ENCODE measurements at places on chromosomes 11 and 22.

GRCh38 chr11:64227405-64227956, 1.4 kb downstream of the NUDT22 start:
- no peak for DNase-seq

DNA sequence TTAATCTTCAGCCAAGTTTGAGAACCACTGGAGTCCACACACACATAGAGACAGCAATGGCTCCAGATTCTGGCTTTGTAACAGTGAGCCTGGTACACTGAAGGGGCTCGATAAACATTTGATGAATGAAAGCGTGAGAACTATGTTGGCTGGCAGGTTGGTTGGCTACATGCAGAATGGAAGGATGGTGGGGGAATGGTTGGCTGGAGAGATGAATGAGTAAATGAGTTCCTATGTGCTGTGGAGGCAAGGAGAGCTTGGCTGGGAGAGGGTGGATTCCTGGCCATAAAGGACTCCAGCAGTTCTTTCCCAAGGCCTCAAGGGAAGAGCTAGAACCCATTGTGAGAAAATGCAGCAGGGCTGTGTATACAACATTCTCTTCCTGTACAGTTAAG, 168.0 kb upstream of the NECTIN1 start:
- DNase-seq = no peak

DNA sequence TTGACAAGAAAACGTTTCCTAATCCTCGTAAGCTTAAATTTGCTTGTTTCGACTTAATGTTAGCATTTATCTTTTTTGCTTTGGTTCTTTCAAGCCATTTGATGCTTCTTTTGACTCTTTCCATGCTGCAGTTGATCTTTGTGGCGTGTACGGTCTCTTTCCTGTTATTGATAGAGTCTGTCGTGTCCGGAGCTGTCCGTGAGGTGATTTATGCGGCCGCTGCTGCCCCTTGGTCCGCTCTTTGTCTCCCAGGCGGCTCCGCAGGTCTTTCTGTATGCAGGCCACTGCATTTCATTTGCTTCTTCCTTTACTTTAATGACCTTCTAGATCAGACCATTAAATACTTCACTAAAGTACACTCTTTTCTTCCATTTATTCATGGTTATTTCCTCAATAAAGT, 50.3 kb downstream of the TBC1D22A start:
- DNase-seq = peak; percentile 9

- DNase-seq = no peak
These were observed 1.6 kb downstream of the TMEM135 start for GRCh38 chr11:87039371-87039770.

DNA sequence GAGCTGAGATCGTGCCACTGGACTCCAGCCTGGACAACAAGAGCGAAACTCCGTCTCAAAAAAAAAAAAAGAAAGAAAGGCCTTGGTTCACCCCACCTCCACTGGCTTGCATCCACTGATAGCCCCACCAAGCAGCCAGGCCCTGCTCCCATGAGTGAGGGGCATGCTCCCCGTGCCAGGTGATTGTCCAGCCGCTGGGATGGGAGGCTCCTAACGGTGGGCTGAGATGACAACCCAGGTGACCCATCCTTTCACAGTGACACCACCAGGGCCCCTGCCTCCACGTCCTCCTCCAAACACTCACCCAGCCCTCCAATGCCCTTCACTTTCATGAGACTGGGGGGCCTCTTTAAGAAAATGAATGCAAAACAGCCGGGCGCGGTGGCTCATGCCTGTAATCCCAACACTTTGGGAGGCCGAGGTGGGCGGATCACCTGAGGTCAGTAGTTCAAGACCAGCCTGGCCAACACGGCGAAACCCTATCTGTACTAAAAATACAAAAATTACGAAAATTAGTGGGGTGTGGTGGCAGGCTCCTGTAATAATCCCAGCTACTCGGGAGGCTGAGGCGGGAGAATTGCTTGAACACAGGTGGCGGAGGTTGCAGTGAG, 8.6 kb upstream of the DERL3 start:
- no peak for DNase-seq

DNA sequence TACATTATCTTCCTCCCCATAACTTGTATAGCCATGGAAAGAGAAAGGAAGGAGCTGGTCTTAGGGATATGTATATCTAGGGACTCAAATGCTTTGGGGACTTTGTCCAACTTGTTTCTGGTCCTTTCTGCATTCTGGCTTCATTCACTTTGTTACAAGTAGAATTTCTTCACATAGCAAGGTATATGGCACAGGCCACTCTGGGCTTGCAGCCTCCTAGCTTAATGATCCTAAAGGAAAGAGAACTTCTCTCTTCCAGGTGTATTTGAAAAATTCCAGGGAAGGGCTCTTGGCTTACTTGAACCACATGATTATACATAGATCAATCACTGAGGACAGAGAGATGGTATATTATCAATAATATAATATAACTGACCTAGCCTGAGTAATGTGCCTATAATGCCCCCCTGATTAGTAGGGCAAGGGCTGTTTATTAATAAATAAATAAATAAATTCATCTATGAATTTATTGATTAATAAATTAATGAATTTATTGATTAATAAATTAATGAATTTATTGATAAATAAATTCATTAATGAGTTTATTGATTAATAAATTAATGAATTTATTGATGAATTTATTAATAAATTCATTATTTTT, 48.2 kb upstream of the CEP295 start:
- DNase-seq = no peak

- no peak for DNase-seq
These were observed 12.9 kb upstream of the KCNJ11 start for GRCh38 chr11:17401316-17401715.

DNA sequence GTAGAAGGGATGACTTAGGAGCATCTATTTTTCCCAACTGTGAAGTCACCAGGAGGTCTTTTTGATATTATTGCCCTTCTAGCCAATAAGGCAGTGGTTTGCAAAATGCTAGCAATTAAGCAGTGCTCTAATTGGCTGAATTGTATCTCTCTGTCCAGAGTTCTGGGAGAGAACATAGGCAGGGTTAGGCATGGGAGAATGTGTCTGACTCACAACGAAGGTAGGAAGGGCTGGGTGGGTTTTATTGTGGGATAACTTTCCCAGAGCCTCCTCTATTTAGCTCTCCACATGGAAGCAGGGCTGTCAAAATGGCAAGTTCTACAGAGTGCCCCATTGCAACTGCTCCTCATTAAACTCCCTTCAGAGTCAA, 415.9 kb upstream of the CADM1 start:
- DNase-seq = no peak

GRCh38 chr11:104060820-104061219, 24.4 kb downstream of the DDI1 start:
- no peak for DNase-seq

GRCh38 chr22:30286813-30287647, 2.3 kb downstream of the CASTOR1 start:
- DNase-seq = peak; percentile 81

DNA sequence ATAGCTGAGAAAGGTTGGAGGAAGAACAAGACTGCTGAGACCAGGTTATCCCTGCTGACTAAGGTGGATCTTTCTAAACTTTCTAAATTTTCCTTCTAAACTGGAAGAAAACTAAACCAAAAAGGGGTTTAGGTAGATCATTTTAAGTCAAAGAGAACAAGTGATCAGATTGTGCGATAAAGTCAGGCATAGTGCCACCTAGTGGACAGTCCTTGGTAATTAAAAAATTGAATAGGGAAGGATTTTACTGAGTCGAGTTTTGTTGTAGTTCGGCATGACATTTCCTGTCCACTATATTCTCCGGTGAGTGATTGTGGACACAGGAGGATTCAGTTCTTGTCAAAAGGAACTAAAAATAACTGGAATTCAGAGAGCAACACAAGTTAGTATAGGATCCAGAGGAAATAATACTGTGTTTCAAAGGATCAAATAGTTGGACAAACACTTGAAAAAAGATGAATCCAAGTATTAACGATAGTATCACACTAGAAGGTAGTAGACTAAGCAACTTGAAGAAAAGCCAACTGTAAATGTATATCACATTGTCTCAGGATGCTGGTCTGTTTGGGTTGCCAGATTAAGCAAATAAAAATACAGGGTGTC, 1236.4 kb downstream of the FAM181B start:
- DNase-seq = no peak

GRCh38 chr22:19229600-19229999, 51.1 kb upstream of the SLC25A1 start:
- DNase-seq = no peak

DNA sequence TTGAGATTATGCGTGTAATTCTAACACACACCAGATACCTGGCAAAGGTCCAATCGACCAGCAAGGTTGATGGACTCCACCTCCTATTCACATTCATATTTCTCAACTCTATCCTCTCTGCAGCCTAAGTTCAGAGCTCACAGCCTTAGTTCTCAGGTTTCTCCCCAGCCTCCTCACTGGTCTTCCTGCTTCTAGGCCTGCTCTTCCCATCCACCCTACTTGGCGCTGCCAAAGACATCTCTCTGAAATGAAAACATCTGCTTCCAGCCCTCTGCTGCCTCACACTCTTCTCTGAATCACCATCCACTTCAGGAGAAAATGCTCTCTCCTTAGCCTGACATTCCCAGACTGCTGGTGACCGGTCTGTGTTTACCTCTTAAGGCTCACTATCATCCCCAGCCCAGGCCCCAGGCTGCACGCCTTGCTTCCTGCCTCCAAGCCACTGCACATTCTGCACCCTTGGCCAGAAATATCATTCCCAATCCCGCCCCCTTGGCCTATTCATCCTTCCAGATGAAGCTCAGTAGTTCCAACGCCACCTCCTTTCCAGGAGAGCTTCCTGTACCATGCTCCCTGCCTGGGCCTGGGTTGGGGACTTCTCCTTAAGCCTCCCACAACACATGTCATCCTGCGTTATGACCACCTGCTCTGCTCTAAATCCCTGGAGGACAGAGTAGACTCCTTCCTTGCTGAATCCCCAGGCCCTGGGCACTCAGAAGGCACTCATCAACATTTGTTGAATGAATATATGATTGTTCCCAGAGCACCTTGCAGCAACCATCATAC, 3.5 kb downstream of the ARRB1 start:
- no peak for DNase-seq

DNA sequence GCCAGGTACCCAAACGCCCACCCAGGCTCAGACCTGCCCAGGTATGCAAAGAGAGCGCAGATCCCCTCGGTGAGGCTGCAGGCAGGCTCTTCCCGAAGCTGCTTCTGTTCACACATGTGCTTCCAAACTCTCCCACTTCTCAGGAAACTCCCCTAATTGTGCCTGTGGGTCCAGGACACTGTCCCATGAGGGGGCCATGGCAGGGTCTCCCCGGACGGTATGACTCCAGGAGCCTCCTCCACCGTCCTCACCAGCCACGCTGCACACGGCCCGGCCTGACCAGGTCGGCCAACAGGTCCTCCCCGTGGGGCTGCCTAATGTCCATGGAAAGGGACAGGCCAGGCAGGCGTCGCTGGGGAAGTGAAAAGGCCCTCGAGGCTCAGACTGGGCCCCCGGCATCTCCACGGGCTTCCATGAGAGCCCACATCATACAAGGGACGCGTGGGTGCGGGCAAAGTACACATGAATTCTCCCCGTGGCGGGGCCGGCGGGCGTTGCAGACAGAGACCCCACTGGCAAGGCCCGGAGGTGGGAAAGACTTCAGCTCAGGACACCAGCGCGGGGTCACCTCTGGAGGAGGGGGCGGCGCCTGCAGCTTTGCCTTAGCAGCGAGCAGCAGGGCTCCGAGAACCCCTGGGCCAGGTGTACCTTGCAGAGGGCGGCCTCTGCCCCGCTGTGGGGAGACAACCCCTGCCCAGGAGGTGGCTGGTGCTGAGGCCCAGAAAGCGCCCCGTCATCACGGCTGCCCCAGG, 526.1 kb downstream of the BRD1 start:
- no peak for DNase-seq

DNA sequence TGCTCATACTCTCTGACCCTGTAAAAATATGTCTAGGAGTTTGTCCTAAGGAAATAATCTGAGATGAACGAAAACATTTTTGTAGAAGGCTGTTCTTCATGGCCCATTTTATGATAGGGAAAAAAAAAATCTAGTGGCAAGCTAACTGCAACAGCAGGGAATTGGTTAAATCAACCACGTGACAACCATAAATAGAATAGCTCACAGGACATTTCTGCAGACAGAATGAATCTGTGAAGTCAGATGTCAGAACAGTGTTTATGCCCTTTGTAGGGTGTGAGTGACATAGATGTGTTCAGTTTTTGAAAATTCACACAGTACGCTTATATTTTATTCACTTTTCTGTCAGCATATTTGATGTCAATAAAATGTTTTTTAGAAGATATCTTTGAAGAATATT, 16.1 kb downstream of the ARHGAP1 start:
- no peak for DNase-seq

GRCh38 chr11:44483919-44484610, 81.4 kb upstream of the CD82 start:
- DNase-seq = no peak

- no peak for DNase-seq
These were observed 48.7 kb upstream of the EP300 start for GRCh38 chr22:41043722-41044121.

- no peak for DNase-seq
These were observed 8.4 kb downstream of the MSANTD2 start for GRCh38 chr11:124791626-124792341.

DNA sequence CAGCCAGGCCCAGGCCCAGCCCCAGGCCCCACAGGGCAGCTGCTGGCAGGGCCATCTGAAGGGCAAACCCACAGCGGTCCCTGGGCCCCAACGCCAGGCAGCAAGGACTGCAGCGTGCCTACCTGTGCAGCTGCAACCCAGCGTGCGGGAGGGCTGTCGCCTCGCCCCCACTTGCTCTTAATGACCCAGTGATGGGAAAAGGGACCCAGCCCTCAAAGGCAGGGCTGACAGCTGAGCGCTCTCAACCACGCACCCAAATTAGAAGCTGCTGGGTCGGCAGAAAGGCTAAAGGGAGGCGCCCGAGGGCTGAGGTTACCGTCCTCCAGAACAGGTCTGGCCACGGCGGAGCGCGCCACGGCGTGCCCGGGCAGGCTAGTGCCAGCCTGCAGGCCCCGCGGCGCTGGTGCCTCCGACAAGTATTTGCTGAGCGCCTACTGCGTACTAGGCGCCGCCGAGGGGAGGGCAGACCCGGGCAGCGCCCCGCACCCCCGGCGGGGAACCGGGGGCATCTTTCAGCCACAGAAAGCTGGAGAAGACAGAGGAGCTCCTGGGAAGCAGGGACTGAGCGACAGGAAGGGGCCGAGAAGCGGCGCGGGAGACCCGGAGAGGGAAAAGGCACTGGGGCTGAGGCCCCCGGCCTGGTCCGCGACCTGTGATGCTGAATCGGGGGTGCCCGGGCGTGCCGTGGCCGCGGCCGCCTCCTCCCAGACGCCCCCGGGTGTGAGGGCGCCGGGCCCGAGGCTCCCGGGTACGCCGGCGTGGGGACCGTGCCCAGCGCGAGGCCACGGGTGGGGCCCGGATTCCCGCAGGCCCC, 773 bp downstream of the HRAS start:
- DNase-seq = peak; percentile 56

- no peak for DNase-seq
These were observed 272.9 kb downstream of the BRD1 start for GRCh38 chr22:49554741-49555140.

GRCh38 chr11:13902523-13902922, 60.0 kb upstream of the SPON1 start:
- DNase-seq = peak; percentile 71
